A549 treated with CpdA at 1 μM for 4 hours (cell line): ENCODE measurements at places on chromosomes 16 and 17. TPM values are rescaled to one million over a fixed set of nuclear protein-coding genes. Genes with fewer than 3 reads are reported as not detected.

The TBC1D3K gene
- total RNA-seq: not detected in 5 replicates

The SLC47A2 gene
- 0.06 to 0.16 TPM (median 0.14 TPM) in 5 replicates for total RNA-seq

The ALDOC gene
- 1.2 to 2.5 TPM (median 1.9 TPM) in 5 replicates for total RNA-seq

The GRIN2A gene
- total RNA-seq: 0.01 TPM in 1 of 5 replicates, not detected in the others

The CTRB1 gene
- not detected in 5 replicates for total RNA-seq

The YPEL2 gene
- total RNA-seq: 1.6 to 3.4 TPM (median 3.2 TPM) in 5 replicates

The ACSM2A gene
- total RNA-seq: not detected in 5 replicates

The DRC3 gene
- total RNA-seq: 1.3 to 3.4 TPM (median 2.5 TPM) in 5 replicates
